ENCODE measurements at places on chromosomes 4 and X.

GRCh38 chrX:119071381-119071780, 1.4 kb upstream of the CT47C1 start:
- no peak for DNase-seq

DNA sequence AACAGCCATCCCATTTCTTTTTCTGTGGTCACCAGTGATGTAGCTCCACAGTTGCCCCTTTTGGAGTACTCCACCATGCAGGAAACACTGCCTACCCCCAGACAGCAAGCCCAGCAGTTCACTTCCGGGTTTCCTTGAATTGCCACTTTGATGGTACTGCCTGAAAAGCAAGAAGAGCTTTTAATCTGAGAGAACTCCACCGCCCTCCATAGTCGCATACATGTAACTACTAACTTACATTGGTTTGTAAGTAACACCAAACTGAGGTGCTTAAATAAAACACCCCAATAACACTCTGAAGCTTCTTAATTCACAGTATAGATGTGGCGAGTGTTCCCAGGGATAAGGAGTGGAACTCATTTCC, 53.6 kb upstream of the HPSE start:
- DNase-seq: no peak

GRCh38 chrX:97820170-97820569, 936.5 kb downstream of the RPA4 start:
- no peak for DNase-seq

- DNase-seq: no peak
Measured at GRCh38 chrX:40383969-40384368, 196.8 kb upstream of the ATP6AP2 start.

All from AG04449 (cell line).